K562 (cell line): ENCODE measurements at places on chromosomes 7 and 10. TPM values are rescaled to one million over a fixed set of nuclear protein-coding genes. Genes with fewer than 3 reads are reported as not detected.

FXYD4 gene
- not detected in 2 replicates for total RNA-seq

IKZF1 gene
- 85.3 and 96.6 TPM in 2 replicates for total RNA-seq

NEBL gene
- total RNA-seq = 10.0 and 12.5 TPM in 2 replicates

MEIG1 gene
- not detected in 2 replicates for total RNA-seq

VENTX gene
- total RNA-seq = 0.55 and 0.69 TPM in 2 replicates

ENTPD1 gene
- 0.35 and 0.38 TPM in 2 replicates for total RNA-seq

FAM171A1 gene
- total RNA-seq = 7.7 and 8.2 TPM in 2 replicates

SCIN gene
- 9.7 and 10.6 TPM in 2 replicates for total RNA-seq

DLD gene
- 190 and 201 TPM in 2 replicates for total RNA-seq

PNLIPRP1 gene
- total RNA-seq = 0.60 and 1.1 TPM in 2 replicates

RELN gene
- total RNA-seq = 25.1 and 25.9 TPM in 2 replicates

TMEM273 gene
- 63.1 and 64.3 TPM in 2 replicates for total RNA-seq

FKBP6 gene
- not detected in 2 replicates for total RNA-seq

CACNA2D1 gene
- 0.45 and 0.49 TPM in 2 replicates for total RNA-seq

SDK1 gene
- 0.16 TPM in 2 replicates for total RNA-seq

RPS24 gene
- 2,044 and 2,299 TPM in 2 replicates for total RNA-seq

MINDY3 gene
- 22.0 and 23.0 TPM in 2 replicates for total RNA-seq

GHRHR gene
- total RNA-seq = not detected in 2 replicates

CAV2 gene
- total RNA-seq = 36.4 and 38.3 TPM in 2 replicates

CAMK1D gene
- total RNA-seq = 0.09 and 0.24 TPM in 2 replicates

OR6V1 gene
- not detected in 2 replicates for total RNA-seq

HOXA5 gene
- total RNA-seq = not detected in 2 replicates

ADCY1 gene
- 0.02 and 0.16 TPM in 2 replicates for total RNA-seq

SPDYE18 gene
- 0.44 TPM in 1 of 2 replicates, not detected in the other for total RNA-seq

EGFR gene
- 0.13 and 0.18 TPM in 2 replicates for total RNA-seq

FAM25C gene
- not detected in 2 replicates for total RNA-seq

RSBN1L gene
- total RNA-seq = 19.0 and 22.8 TPM in 2 replicates

ITGB8 gene
- total RNA-seq = 0.02 and 0.04 TPM in 2 replicates

PNLIP gene
- total RNA-seq = 0.69 and 1.1 TPM in 2 replicates

SCART1 gene
- 4.4 and 5.5 TPM in 2 replicates for total RNA-seq
